Kasumi-1 (cell line): ENCODE measurements at places on chromosomes 6 and 20.

DNA sequence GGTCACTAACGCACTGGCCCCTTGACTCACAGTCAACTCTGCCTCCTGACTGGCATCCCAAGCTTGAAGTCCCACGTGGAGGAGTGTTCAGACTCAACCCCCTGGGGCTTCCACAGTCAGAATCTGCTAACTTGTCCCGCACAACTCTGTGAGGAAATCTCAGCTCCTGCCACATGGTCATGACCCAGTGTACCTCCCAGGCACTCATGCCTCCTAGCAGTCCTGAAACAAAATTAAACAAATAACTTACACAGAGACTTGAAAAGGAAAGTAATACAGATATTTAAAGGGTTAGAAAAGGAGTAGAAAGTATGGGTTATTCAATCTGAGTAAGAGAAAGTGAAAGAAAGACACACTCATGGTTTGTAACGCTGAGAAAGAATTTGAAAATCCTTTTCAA is 134.9 kb downstream of the GMDS start:
- no peak for DNase-seq

GRCh38 chr6:43488667-43489276 is 11.4 kb downstream of the TJAP1 start:
- DNase-seq, result no peak

DNA sequence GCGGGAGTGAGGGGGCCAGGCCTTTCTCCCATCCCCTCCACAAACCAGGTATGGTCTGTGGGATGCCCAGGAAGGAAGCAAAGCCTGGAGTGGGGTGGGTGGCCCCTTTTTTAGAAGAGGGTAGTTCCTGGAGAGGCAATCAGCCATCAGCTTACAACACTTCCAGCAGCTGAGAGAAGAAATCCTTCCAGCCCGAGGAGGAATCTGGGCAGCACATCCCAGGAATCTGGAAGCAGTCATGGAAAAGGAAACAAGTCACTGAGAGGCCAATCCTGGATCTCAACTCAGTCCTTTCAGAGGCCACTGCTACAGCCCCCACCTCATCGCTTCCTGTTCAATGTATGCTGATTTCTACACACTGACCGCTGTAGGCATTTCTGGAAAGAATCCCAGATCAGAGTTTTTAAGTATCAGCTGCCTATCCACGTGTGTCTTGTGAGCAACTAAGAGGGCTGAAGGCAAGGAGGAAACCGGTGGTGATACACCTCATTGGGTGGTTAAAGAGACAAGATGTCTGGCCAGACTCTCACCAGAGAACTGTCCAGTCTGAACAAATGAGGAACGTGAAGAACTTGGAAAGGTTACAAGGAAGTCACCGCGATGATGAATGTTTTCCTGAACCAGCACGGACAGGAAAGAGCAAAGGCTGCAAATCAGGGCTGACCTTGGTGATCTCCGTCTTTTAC is 92.9 kb upstream of the SHLD1 start:
- no peak for DNase-seq

- no peak for DNase-seq
These were observed 245.9 kb downstream of the ERMARD start for GRCh38 chr6:169997187-169997929.

DNA sequence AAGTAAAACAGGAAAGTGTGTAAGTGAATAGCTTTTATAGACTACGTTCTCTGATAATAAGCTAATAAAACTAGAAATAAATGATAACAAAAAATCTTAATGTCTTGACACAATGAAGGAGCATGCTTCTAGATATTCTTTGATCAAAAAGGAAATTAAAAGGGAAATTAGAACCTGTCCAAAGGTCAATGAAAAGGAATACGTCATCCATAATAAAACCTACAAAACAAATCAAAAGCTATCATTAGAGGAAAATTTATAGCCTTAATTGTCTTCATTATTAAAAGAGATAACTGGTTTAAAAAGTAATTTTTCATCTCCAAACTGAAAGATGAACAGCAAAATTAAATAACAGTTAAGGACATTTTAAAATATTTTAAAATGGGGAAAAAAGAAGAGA is 196.3 kb upstream of the BTBD3 start:
- DNase-seq, result no peak

DNA sequence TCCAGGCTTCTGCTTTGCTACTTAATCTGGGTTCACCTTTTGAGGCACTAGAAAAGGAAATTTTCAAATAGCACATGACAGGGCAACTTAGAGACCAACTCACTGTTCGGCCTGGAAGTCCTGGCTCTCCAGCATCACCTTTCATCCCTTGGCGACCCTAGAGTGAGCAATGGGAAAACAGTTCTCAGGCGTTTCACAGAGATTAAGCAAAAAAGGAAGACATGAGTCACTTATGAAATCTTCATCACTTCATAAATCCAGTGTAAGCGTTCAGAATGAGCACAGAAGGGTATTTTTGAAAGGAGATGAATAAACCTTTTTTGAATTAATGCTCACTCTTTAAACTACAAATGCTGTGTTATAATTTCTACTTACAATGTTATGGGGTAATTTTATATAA is 104.0 kb downstream of the COL12A1 start:
- DNase-seq, result no peak

GRCh38 chr20:45037050-45037449 is 63.9 kb downstream of the KCNS1 start:
- no peak for DNase-seq

DNA sequence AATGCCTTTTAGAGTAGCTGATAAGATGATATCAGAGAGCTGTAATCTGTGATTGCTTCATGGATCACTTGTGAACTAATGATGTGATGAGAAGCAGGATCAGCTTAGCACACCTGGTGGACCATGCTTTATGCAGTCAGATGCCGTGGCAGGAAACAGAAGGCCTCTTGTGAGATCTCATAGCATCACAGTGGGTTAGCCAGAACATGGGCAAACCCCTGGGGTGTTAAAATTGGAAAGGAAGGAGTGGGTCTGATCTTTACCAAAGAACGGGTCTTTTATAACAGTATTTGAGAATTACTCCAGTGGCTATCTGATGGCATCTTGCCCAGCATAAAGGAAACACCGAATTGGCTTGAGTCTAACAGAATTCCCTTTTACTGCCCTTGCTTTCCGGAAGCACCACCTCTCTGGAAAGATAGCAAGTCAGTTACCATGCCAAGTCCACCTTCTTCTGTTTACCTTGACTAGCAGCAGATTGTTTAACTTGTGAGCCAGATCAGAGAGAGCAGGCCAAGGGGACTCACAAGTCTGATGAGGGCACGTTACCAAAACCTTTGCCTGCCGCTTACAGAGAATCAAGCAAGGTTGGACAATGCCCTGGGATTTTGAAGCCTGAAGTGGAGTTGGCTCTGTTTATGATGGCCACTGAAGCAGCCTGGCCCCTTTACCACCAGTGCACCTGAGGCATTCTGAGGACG is 20.9 kb upstream of the SRF start:
- no peak for DNase-seq

DNA sequence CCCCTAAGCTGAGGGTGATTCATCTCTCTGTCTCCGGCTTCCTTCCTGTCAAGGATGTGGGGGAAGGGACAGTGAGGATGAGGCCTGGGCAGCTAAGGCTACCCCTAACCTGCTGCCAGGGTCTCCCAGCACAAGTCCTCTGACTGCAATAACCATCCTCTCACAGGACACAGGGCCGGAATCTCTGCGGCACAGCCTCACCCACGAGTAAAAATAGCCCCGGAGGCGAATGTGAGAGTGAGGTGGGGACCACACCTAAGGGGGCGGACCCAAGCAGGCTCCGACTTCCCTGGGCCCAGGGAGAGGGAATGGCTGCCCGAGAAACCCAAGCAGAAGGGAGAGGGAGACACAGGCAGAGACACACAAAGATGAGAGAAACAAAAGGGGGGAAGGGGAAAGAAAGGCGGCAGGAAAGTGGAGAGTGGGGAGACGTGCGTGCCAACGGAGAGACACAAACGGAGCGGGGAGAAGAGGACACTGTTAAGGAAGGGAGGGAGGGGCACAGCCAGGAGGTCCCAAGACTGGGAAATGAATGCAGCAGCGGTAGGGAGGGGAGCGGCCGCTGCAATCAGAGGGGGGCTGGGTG is 1.4 kb downstream of the CLIC1 start:
- peak; percentile 78 for DNase-seq

GRCh38 chr6:121504227-121504626 is 68.8 kb downstream of the GJA1 start:
- DNase-seq, result peak; percentile 18

- no peak for DNase-seq
These were observed 100.9 kb upstream of the IYD start for GRCh38 chr6:150267686-150268561.

DNA sequence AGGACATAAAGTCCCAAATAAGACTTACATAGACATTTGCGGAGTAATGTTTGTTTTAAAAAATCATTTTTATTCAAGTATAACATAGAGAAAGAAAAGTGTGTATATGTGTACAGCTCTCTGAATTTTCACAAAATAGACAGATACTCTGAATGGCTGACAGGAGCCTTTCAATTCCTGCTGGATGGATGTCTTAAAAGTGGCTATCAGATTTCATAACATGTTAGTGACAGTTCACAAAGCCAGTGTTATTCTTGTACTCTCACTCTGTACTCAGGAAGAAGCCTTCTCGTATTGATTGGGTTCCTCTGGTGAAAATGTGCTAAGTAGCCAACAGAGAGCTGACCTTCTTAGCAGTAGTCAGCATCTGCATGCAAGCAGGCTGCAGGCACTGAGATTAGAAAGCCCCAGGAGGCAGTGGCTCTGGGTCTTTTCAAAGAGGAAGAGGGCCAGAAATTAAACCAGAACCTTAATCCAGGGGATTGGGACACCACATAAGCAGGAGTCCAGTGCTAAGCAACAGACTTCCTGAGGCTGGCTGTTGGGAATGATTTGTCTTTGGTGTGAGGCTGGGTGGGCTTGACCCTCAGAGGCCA is 19.7 kb downstream of the SLC17A4 start:
- DNase-seq, result no peak

DNA sequence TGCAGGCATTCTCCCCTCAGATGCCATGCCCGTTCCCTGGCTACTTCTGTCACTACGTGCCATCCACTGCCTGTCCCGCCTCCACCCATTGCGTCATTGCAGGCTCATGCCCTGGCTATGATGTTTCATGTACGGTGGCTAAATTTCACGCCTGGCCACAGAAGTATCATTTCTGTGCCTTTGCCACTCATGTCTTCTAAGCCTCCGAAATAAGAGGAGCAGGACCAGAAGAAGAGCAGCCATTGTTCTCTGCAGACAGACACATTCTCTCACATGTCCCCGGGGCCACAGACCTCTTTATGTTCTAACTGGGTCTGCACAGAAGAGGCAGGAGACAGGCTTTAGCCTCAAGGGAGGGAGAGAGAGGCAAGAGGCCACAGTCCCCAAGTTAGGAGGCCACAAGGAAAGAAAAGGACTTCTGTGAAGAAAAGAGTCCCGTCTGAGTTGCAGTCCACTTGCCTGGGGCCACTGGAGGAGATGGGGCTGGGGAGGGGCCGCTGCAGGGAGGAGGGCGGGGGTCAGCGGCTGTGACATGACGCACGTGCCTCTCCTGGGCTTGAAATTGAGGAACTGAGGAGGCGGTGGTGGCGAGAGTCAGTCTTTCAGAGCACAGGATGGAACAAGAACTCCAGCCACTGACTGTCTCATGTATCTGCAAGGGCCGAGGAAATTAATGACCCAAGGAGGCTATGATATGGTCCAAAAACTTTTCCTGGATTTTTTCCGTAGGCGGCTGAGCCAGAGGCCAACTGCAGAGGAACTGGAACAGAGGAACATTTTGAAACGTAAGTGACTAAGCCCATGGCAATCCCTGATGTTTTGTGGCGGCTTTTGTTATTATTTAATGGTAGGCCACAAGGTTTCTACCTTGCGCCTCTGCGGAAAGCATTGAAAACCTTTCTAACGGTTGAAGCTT is 55.9 kb downstream of the TBC1D7 start:
- peak; percentile 78 for DNase-seq

GRCh38 chr6:155887421-155887820 is 431.8 kb upstream of the NOX3 start:
- DNase-seq, result peak; percentile 68

DNA sequence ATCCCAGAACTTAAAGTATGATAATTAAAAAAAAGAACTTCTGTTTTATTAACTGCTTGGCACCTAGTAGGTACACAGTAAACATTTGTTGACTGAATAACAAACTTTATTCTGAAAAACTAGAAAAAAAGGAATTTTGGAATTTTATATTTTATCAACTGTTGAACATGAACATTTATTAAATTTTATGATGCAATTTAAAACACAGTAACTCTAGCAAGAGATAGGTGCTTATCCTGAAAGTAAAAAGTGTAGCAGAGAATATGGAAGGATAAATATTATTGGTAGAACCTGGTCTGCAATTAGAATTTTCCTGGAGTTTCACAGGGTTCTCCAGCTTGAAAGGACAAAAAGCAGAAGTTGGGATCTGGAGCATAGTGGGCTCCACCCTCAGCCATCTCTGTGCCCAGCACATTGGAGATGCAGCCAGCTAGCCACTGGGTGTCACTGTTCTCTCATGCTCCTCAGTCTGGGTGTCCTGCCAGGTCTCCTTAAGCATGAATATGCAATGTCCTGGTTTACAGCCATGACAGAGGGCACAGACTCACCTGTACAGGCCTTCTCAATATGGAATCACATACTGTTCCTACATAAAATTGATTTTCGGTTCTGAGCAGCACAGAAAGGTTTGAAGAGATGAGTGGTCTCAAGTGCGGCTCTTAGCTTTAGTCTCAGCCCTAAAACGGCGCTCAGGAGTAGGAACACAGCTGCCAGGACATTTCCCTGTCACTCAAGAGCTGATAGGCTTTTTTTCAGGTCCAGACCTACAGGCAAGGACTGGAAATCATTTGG is 31.7 kb upstream of the IL20RA start:
- DNase-seq, result peak; percentile 94

DNA sequence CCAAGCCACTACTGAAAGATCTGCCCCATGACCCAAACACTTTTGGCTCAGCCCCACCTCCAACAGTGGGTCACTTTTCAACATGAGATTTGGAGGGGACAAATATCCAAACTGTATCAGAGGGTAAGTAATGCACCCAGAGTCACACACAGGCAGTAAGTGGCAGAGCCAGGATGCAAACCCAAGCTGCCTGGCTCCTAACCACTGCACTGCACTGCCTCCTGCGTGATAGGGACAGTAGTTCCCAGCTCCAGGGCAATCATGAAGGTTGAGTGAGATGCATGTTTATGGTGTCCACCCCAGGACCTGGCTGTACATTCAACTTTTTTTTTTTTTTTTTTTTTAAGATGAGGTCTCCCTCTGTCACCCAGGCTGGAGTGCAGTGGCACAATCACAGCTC is 88.2 kb downstream of the TOX2 start:
- no peak for DNase-seq

DNA sequence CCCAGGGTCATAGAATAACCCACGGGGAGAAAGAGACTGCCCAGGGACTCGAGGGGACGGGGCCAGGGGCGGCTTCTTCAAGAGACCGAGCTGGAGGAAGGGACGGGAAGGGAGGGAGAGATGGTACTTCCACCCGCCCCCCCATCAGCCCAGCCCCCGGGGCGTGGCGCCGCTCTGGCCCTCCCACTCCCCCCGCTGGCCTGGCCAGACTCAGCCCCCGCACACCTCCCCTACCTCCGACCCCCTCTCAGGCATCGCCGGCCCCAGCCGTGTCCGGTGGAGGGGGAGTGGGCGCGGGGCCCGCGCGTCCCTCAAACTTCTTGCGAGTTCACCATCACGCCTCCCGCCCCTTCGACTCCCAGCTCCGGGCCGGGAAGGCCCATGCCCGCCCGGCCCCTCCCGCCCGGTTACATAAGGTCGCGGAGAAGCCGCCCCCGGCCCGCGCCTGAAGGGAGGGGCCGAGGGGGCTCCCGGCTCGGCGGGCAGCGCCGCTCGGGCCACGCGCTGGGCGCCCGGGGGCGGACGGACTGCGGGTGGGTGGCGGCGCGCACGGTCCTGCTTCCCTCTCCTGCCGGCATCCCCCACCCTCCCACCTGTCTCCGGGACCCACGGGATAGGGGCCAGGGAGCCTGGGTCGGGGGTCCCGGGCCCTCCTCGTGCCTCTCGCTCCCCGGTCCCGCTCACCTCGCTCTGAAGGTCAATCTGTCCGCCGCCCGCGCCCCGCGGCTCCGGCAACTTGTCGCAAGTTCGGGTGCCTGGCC is 562 bp downstream of the TFEB start:
- peak; percentile 61 for DNase-seq
